ENCODE measurements at places on chromosomes 7 and 10. TPM values are rescaled to one million over a fixed set of nuclear protein-coding genes. Genes with fewer than 3 reads are reported as not detected.

DNA sequence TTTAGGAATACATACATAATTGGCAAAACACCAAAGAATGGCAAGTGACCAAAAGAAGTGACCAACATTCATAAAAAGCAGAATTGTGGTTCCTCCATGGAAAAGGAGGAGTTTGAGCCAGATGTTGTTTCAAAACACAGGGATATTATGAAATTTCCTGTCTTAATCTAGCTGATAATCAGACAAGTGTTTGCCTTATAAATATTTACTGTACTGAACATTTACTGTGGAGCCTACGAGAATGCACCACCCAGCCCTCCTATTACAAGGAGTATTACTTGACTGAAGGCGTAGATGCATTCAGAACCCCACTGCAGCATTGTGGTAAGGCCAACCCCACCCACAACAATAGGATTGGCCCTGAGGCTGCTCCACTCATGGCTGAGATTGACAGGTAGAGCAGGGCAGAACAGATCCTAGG, 118.9 kb downstream of the AKR1D1 start:
- no peak for DNase-seq

DNA sequence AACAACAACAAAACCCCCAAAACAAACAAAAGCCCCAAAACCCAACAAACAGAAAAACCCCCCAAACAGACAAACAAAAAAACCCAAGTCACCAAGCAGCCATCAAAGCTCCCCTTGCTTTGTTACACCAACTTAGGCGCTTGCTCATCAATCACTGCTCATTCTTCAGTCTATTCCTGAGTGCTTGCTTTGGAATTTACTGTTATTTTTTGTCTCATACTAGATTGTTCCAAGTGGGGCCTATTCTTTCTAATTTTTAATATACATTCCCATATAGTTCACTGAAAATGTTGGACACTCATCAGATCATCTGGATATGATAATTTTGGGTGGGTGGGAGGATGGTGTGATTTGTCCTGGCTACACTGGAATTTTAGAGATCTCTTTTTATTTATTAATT, 126.0 kb upstream of the JCAD start:
- no peak for DNase-seq

GRCh38 chr7:87364246-87364645, 18.8 kb downstream of the CROT start:
- no peak for DNase-seq

DNA sequence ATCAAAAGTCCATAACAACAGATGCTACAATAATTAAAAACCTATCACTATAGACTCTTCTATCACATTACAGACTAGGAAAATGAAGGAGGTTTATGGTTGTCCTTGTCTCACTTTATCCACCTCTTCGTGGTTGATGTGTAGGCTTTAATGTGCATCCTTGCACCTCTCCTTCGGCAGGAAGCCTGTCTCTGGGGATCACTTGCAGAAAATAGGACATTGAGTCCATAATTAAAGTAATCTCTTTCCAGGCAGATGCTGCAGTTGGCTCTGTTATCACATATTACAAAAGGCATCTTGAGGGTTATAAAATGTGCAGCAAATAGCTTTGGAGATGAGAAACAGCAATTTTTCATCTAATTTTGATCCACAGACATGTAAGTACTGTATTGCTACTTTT, 168.4 kb downstream of the RELN start:
- DNase-seq, result no peak

- no peak for DNase-seq
Observed at GRCh38 chr7:134031835-134032617, 95.1 kb upstream of the LRGUK start.

DNA sequence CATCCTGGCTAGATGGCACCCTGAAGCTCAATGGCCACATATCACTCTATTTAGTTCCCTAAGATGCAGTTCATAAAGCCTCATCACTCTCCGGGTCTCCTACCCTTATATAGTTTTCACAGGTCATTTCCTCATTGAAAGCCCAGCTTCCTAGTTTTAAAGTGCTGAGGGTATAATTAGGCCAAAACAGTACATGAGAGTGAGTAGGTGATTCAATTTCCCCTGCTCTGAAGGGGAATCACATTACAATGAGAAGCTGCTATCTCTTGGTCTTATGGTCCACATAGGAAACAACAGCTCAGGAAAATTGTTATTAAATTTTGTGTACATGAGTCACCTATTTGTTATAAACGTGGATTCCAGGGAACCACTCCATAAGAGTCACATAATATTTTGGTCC, 162.0 kb downstream of the SEMA3E start:
- DNase-seq, result no peak

The ZNF862 gene
- total RNA-seq, result 1.7 TPM

GRCh38 chr7:135441791-135442190, 68.1 kb downstream of the CNOT4 start:
- DNase-seq, result no peak

The WEE2 gene
- not detected for total RNA-seq

- no peak for DNase-seq
Observed at GRCh38 chr10:109773288-109774120, 149.8 kb downstream of the XPNPEP1 start.

The FXYD4 gene
- not detected for total RNA-seq

- no peak for DNase-seq
Observed at GRCh38 chr10:78933828-78934531, 134.8 kb upstream of the ZMIZ1 start.

GRCh38 chr7:157117796-157118195, 20.9 kb upstream of the UBE3C start:
- no peak for DNase-seq

GRCh38 chr7:80654887-80655340, 16.5 kb downstream of the CD36 start:
- no peak for DNase-seq

The PLEKHS1 gene
- total RNA-seq, result not detected

DNA sequence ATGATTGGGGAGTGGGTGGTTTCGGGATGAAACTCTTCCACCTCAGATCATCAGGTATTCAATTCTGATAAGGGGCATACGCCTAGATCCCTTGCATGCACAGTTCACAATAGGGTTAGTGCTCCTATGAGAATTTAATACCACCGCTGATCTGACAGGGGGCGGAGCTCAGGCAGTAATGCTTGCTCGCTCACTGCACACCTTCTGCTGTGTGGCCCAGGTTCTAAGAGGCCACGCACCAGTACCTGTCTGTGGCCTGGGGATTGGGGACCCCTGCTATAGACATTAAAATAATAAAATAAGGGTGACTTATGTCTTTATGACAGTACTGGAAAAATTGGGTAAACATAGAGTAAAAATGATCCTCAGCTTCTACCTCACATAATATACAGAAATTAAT, 66.1 kb downstream of the SAMD9 start:
- no peak for DNase-seq

- no peak for DNase-seq
Observed at GRCh38 chr7:34123316-34123715, 218.0 kb downstream of the BMPER start.

- DNase-seq, result no peak
Observed at GRCh38 chr10:133324198-133324792, 12.4 kb downstream of the CALY start.

Data from ascending aorta (tissue), 2 donors.